ENCODE measurements at places on chromosomes 2 and 18.

- peak; percentile 78 for DNase-seq
Observed at GRCh38 chr2:162731917-162732804, 106.4 kb downstream of the KCNH7 start.

- DNase-seq, result no peak
Observed at GRCh38 chr2:219378163-219378851, 9.4 kb downstream of the DNPEP start.

DNA sequence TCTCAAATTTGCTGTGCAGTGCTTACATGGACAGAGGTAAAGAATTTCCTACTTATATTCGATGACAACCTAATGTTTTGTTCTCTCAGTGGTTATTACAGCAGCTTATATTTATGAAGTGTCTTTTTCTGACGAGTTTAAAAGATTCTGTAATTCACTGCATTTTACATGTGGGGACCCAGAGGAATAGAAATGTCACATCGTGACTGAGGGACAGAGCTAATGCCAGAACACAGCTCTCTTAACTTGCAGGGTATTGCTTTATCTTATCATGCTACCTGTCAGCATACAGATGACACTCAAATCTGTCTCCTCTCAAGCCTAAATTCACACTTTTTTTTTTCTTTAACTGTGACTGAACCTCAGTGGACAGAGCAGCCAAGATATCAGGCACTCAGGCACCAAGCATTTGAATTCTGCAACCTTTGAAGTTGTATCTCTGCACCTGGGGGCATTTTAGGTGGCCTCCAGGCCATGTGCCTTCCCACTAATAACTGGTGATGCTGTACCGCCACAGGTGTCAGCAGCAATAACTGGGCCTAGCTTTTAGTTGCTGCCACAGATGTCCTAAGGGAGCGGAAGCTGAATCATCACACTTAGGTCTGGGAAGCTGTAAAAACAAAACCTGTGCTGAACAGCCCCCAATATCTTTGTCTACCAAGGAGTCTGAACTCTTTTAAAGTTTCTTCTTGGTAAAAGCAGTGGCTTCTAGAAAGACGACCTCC is 315.8 kb upstream of the NRP2 start:
- DNase-seq, result no peak

- no peak for DNase-seq
Observed at GRCh38 chr2:94995553-94996304, 29.8 kb upstream of the MAL start.

DNA sequence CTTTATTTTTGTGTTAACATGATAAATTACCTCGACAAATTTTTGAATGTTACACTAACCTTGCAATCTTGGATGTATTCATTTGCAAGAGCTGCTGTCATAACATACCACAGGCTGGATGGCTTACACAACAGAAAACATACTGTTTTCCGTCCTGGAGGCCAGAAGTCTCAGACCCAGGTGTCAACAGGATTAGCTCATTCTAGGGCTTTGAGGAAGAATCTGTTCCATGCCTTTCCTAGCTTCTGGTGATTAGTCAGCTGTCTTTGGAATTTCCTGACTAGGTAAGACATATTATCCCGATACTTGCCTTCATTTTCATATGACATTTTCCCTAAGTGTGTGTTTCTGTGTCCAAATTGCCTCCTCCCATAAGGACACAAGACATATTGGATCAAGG is 188.6 kb upstream of the CDH19 start:
- DNase-seq, result no peak

DNA sequence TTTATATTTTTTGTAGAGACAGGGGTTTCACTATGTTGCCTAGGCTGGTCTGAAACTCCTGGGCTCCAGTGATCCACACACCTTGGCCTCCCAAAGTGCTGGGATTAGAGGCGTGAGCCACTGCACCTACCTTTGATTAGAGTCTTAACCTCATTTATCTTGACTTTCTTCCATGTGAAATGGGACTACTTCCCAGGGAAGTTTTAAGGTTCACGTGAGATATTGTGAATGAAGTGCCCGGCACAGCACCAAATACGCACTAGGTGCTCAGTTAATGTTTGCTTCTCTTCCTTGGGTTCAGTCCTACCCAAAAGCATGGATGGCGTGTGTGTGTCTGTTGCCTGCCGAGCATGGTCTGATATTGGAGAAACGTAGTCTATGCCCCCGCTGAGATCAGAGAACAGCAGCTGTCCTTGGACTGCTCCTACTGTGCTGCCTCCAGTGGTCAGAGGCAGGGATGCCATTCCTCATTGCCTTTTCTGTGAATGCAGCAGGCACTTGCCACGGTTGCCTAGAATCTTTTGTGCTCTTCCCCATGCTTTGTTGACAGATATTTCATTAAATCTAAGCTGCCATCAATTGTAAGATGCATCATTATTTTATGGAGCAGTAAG is 12.3 kb upstream of the TFCP2L1 start:
- peak; percentile 50 for DNase-seq

Data from NCI-H1092 treated with DMSO at 0.1 percent for 48 hours (cell line).